ENCODE measurements at places on chromosomes 13 and 19.
A peak's percentile ranks its signal among the peaks of the same experiment; 100 is the strongest.

DNA sequence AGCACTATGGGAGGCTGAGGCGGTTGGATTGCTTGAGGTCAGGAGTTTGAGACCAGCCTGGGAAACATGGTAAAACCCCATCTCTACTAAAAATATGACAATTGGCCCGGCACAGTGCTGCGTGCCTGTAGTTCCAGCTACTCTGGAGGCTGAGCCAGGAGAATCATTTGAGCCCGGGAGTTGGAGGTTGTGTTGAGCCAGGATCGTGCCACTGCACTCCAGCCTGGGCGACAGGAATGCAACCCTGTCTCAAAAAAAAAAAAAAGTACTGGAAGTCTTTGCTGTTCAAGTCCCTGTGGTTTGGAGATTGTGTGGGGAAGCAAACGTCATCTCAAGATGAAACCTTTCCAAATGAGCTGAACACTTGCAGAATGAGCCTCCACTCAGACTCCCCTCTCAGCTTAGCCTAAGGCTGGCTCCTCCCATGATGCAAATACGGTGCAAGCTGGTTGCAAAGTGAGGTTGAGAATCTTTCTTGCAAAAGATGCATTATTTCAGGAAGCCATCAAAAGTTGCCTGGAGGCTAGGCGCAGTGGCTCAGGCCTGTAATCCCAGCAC is 46.2 kb downstream of the MYO9B start:
- DNase-seq, result no peak

DNA sequence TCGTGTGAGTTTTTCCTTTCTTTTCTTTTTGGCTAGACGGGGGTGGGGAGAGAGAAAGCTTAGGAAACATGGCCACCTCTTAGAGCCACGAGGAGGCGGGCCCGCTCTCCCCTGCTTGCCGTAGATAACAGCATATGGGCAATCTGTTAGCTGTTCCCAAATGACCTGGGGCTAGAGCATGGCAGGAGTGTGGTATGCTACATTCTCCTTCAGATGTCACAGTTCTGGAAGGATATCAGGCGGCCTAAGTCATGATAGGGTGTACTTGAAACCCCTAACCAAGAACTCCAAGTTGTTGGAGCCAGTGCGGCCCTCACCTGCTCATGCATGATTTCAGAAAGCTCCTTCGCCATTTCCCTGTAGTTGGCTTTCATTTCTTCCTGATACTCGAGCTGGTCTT is 44.3 kb upstream of the SLC15A1 start:
- DNase-seq, result no peak

DNA sequence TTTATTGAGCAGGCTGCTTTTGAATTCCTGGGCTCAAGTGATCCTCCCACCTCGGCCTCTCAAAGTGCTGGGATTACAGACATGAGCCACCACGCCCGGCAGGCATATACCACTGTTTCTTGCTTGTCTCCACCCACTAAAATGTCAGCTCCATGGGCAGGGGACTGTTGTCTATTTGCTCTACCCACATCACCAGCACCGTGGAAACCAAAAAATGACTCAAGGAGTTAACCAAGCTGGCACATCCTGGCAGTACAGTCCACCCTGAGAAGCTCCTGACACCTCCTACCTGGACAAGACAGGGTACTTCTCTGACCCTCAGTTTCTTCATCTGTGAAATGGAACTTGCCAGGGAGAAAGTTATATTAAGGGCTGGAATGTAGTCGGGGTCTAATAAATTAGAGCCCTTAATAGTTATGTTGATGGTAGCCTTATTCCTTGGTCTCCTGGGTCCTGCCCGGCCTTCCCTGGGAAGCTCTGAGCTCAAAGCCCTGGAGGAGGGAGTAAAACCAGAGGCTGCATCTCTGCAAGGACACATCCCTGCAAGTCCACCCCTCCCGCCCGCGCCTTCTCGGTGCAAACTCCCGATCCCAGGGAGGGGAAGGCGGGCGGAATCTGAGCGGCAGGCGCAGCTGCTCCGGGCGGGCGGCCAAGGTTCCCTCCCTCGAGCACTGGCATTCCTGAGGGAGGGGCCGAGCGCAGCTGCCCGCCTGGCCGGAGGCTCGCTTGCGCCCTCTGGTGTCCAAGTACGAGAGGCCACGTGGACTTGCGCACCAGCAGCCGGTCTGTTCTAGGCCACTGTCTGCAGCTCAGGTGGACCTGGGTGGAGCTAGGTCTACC is 14.1 kb downstream of the RDH8 start:
- peak; percentile 40 for DNase-seq

- no peak for DNase-seq
Measured at GRCh38 chr19:30017172-30017571, 75.1 kb downstream of the URI1 start.

DNA sequence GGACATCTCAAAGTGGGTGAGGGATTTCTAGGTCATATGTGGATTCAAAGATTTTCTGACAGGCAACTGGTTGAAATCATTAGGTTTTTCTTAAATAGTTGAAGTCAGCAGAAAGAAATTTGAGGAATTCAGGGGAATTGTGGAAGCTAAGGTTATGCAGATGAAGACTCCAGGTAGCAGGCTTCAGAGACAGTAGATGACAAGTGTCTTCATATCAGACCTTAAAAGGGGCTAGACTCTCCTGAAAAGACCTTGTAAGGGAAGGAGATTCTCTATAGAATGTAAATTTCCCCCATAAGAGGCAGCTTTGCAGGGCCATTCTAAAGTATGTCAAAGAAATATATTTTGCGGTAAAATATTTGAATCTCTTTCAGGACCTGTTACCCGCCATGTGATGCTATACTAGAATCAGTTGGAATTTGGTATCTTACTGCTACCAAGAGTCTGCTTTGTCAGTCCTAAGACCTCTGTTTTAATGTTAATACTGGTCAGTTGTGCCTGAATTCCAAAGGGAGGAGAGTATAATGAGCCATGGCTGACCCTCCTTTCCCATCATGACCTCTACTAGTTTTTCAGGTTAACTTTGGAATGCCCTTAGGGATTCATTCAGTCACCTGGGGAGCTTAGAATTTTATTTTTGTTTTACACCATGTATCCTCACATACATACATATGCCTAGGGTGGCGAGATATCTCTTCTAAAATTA is 1115.5 kb upstream of the SLC10A2 start:
- DNase-seq, result no peak

DNA sequence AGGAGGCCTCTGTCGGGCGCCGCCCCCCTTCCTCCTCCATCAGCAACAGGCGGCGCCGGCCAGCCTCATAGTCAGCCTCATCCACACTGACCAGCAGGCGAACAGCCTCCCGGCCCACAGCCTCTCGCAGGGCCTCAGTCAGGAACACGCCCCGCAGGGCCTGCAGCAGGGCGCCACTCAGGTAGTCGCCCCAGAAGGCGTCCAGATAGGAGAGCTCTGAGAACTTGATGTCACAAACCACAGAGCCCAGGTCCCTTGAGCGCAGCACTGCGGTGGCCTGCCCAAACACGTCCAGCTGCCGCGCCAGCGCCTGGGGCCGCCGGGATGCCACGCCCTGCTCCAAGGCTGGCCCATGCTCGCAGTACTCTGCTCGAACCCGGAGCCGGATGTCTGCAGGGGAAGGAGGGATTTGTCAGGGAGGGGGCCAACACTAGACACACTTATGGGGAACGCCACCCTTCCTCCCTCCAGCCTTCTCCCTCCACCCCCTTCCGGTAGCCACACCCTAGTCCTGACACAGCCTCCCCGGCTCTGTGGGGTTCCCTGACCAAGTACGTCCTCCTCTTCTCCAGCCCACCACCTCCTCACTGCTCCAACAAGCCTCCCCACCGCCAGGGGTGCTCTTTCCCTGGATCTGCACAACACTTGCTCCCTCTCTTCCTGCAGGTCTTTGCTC is 17.9 kb downstream of the DEDD2 start:
- no peak for DNase-seq

DNA sequence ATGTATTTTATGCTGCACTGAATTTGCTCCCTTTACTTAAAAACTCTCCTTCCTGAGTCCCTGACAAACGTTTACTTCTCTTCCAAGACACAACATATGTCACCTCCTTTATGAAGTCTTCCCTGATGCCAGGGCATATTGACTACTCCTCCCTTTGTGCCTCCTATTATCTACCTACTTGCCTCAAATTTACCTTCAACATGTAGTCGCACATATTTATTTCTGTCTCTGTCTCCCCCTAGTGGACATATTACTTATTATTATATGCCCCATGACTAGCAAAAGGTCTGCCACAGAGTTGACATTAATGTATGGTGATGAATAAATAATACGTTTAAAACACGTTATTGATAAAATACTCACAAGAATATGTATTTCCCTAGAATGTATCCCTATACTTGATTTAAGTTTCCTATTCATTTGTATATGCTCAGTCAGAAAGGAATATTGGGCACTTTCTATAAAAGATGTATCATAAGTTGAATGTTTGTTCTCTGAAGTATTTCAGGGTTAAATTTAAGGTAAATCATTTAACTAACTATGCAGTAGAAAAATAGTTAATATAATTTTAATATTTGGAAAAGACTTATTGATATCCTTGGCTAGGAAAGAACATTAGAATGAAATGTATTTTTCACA is 250.3 kb upstream of the ATXN8OS start:
- no peak for DNase-seq

GRCh38 chr19:41452584-41453275 is 9.8 kb downstream of the ERICH4 start:
- no peak for DNase-seq

Measured in activated CD8-positive, alpha-beta memory T cell treated with anti-CD3 and anti-CD28 coated beads for 1 hour (primary cell).